ENCODE measurements at places on chromosomes 6 and 20. TPM values are rescaled to one million over a fixed set of nuclear protein-coding genes. Genes with fewer than 3 reads are reported as not detected.

GRCh38 chr6:144213315-144213714 lies 63.0 kb downstream of the STX11 start:
- H3K4me1 ChIP-seq, result peaks cover 9% of the 10 kb centered on the region
- DNase-seq, result no peak
- no peak overlapping the region for H3K27ac ChIP-seq
- H3K4me3 ChIP-seq, result no peak overlapping the region

CRISP2 gene
- polyA plus RNA-seq, result 0.34 TPM

DNA sequence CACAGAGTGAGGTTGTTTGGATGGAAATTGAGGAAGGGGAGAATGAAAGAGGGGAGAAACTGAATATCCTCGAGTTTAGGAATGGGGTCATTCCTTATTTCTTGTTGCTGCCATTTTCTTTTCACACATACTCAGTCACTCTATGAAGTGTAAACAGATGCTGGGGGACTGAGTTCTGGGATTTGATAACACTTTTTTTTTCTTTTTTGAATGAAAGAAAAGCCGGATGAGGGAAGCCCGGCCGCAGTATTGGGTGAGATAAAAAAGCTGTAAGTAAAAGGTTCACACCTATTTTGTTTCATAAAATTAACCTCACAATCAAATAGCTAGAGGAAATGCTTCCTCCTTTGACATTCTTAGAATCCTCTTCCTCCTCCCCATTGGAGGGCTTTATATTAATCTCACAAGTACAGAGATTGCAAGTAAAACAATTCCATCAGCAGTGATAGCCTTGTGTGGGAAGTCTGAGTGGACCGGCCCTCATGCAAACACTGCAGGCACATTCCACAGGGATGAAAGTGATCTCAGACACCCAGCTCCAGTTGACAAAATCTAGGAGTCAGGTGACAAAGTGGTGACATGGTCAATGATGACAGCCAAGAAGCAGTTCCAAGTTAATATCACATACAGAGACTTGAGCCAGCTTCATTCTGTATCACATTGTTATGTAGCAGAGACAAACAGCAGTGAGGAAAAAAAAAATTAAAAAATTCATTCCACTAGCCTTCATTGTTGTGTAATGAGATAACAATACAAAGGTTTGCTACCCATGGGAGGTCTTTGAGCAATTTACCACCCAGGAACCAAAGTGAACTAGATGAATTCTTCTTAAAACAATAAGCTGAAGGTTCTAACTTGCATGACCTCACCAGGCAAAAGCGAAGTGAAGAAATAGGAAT lies 391.1 kb upstream of the HSF2 start:
- no peaks in the 10 kb centered on the region for H3K27me3 ChIP-seq
- no peak overlapping the region for H3K4me3 ChIP-seq
- H3K27ac ChIP-seq, result no peak overlapping the region

DNA sequence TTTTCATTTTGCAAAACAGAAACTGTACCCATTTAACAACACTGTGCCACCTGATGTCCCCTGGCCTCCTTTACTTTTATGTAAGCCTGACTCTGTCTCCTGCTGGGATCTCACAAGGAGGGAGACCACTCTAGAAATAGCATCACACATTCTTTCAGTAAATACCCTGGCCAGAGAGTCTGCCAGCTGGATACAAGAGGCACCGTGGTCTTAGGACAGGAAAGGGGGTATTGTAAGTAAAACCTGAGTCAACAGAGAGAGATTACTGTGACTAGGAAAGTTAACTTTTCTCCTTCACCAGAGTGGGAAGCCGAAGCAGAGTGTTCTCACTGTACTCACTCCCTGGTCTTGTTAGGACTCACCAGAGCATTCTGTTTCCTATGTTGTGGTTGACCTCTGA lies 27.8 kb downstream of the CMTR1 start:
- no peak overlapping the region for H3K4me3 ChIP-seq
- no peaks in the 10 kb centered on the region for H3K27me3 ChIP-seq
- H3K36me3 ChIP-seq, result peaks cover 69% of the 10 kb centered on the region

BPIFA1 gene
- polyA plus RNA-seq, result not detected

DNA sequence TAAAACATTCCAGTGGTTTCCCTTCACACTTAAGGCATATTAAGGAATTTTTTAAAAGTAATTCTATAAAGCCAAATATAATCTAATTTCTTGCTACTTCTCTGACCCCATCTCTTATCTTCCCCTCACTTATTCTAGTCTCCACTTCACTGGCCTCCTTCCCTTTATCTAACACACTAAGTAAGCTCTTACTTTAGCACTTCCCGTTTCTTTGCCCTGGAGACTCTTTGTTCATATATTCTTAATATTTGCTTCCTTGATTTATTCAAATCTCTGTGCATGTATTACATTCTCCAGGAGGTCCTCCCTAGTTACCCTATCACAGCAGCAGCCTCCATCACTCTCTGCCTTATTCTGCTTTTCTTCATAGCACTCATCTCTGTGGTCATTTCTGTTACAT lies 20.3 kb downstream of the GTPBP2 start:
- no peak for DNase-seq
- no peak overlapping the region for H3K4me3 ChIP-seq
- H3K36me3 ChIP-seq, result peaks cover 18% of the 10 kb centered on the region
- no peak overlapping the region for H3K27ac ChIP-seq

GRCh38 chr6:75483136-75483952 lies 10.3 kb downstream of the FILIP1 start:
- H3K36me3 ChIP-seq, result no peaks in the 10 kb centered on the region
- H3K4me1 ChIP-seq, result no peaks in the 10 kb centered on the region
- H3K4me3 ChIP-seq, result no peak overlapping the region
- no peak overlapping the region for H3K27ac ChIP-seq

- H3K27ac ChIP-seq, result no peak overlapping the region
- no peaks in the 10 kb centered on the region for H3K4me1 ChIP-seq
- peaks cover 21% of the 10 kb centered on the region for H3K36me3 ChIP-seq
- no peak overlapping the region for H3K4me3 ChIP-seq
- DNase-seq, result no peak
- H3K27me3 ChIP-seq, result no peaks in the 10 kb centered on the region
Measured at GRCh38 chr6:79034865-79035264, 43.2 kb downstream of the PHIP start.

- H3K27me3 ChIP-seq, result peaks cover 5% of the 10 kb centered on the region
- H3K36me3 ChIP-seq, result no peaks in the 10 kb centered on the region
- DNase-seq, result no peak
- H3K4me1 ChIP-seq, result no peaks in the 10 kb centered on the region
- no peak overlapping the region for H3K27ac ChIP-seq
- no peak overlapping the region for H3K4me3 ChIP-seq
Measured at GRCh38 chr6:10453596-10453995, 38.7 kb upstream of the TFAP2A start.

GRCh38 chr6:133989525-133989924 lies 36.5 kb downstream of the TBPL1 start:
- H3K36me3 ChIP-seq, result peaks cover 12% of the 10 kb centered on the region
- no peak overlapping the region for H3K4me3 ChIP-seq
- no peak overlapping the region for H3K27ac ChIP-seq
- H3K27me3 ChIP-seq, result no peaks in the 10 kb centered on the region
- DNase-seq, result no peak
- H3K4me1 ChIP-seq, result no peaks in the 10 kb centered on the region
